ENCODE measurements at places on chromosomes 1 and 21. TPM values are rescaled to one million over a fixed set of nuclear protein-coding genes. Genes with fewer than 3 reads are reported as not detected.

Gene RNU1-3
- not detected for total RNA-seq

Gene GUCA2B
- total RNA-seq, result not detected

Gene DOP1B
- total RNA-seq, result 2.7 TPM

Gene FAAH
- 1.0 TPM for total RNA-seq

Gene PLA2G2A
- not detected for total RNA-seq

Gene MCOLN2
- 1.7 TPM for total RNA-seq

Gene RIPPLY3
- 0.71 TPM for total RNA-seq
